ENCODE measurements at places on chromosomes 5 and 9.

DNA sequence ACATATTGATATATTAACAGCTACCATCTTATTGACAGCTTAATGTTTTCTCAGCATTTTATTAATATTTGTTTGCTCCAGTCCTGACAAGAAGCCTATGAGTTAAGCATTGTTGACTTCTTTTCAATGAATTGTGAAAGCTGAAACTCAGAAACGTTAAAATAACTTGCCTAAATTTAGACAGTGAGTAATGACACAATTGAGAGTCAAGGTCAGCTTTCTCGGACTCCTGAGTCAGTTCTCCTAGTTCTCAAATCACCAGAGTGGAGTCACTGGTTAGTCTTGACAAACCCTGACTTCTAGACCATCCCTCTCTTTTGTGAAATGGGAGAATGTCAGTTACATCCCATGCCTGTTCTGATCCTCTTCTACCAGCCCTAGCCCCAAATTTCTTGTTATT is 222.7 kb upstream of the ACO1 start:
- DNase-seq: no peak

- no peak for DNase-seq
Observed at GRCh38 chr5:154745349-154745748, 9.8 kb upstream of the LARP1 start.

GRCh38 chr5:38846379-38847011 is 683 bp downstream of the OSMR start:
- no peak for DNase-seq

DNA sequence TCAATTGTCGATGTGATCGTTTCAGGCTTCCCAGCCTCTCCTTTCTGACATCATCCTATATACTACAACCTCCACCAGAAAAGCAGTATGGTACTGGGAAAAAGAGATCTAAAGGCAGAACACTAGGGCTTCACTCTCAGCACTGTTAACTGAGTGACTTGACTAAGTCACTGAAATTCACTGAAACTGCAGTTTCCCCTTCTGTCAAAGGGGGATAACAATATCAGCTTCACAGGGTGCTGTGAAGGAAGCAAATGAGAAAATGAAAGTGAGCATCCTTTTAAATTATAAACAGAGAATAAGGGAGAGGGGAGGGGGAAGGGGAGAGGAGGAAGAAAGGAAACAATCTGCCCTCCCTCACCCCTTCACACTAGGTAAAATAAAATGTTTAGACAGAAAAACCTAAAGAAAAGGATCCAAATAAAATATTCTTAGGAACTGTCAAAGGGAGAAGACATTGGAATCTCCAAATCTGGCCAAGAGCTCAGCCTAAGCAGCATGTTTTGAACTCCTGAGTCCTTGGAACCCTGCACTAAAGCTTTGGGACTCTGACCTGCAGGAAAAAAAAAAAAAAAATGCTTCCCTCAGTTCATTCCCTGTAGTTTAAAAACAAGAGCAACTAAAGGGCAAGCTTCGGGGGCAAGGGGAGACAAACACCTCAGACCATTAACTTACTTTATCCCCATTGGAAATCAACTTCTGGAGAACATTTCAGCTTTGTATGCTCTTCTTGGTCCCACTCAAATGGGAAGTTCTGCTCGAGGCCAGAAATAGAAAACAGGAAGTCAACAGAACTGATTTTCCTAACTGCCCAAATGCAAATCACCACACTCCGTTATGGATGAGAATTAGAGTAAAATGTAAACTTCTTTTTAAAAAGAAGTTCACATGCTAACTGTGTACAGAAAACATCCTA is 178.3 kb downstream of the DEPDC1B start:
- no peak for DNase-seq

- no peak for DNase-seq
Observed at GRCh38 chr5:16593628-16594027, 23.2 kb downstream of the RETREG1 start.

DNA sequence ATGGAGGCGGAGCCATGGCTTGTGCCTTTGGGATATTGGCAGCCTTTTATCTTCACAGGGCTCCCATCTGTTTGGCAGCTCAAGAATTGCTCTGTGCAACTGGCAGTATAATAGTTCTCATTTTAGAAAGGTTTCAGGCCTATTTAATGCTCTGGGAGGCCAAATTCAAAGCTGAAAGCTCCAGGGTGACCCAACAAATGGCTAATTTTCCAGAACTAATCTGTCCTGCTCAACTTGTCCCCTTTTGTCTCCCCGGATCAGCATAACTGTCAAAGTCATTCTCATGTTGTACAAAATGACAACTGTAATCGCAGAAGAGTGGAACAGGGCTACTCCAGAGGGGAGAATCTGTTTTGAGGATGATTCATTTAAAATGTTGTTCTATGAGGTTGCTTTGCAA is 52.6 kb upstream of the CXCL14 start:
- DNase-seq: no peak

DNA sequence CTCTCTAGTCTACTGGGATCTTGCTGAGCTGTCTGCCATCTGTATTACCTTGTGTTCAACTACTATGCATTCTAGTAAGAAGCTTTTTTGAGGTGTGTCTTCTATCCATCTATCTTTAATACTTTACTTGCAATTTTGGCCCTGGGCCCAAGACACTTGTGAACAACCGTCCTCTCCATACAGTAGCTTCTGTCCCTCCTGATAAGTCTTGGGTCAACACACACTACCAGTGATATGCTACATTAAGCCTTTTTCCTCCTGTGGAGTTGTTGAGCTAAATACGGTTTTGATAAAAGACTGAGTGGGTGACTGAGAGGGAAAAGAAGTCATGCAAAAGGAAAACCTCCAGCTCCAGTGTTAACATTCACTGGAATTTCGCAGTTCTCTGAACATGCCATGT is 133.3 kb upstream of the PCA3 start:
- no peak for DNase-seq

GRCh38 chr5:176884571-176884890 is 14.6 kb downstream of the HK3 start:
- DNase-seq: no peak

DNA sequence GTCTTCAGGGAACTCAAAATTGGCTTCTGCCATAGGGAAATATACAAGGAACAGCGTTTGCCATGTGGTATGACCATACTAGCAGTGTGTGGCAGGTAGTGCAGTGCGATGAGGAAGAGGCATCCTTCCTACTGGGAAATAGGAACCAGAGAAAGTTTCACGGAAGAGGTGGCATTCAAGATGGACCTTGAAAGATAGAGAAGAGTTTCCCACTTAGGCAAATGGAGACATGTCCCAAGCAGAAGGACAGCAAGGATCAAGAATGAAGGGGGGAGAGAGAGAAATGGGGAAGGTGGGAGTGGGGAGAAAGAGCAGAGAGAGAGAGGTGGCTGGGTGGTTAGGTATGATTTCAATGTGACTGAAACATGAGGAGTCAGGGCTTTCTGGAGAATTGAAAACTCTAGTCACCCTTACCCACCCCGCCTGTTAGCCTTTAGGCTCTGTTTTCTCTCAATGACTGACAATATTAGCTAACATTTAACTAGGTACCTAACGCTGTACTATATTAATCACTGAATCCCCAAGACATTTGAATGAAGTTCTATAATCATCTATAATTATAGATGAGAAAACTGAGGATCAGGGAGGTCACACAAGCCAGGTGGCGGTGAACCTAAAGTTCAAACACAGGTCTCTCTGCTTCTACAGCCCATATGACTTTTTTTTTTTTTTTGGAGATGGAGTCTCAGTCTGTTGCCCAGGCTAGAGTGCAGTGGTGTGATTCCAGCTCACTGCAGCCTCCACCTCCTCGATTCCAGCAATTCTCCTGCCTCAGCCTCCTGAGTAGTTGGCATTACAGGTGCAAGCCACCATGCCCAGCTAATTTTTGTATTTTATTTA is 171.3 kb downstream of the NR3C1 start:
- DNase-seq: no peak

GRCh38 chr9:136137321-136138265 is 18.9 kb upstream of the TMEM250 start:
- no peak for DNase-seq

DNA sequence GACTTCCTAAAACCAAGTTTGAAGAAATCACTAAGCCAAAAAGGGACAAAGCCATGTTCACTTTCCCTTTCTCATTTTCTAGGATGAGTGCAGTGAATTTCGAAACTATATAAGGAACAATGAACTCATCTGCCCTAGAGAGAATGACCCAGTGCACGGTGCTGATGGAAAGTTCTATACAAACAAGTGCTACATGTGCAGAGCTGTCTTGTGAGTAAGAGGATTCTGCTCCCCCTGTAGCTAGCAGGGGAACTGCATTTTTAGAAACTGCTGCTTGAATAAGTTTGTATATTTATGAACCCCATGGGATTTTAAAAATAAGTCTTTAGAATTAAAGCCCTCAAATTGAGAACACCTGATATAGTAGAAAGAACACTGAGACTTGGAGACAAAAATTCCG is 42.7 kb upstream of the SPINK14 start:
- DNase-seq: no peak

GRCh38 chr9:121463026-121463807 is 36.4 kb downstream of the GGTA1 start:
- DNase-seq: no peak

- peak; percentile 55 for DNase-seq
Observed at GRCh38 chr9:6680797-6681146, 35.2 kb upstream of the GLDC start.

DNA sequence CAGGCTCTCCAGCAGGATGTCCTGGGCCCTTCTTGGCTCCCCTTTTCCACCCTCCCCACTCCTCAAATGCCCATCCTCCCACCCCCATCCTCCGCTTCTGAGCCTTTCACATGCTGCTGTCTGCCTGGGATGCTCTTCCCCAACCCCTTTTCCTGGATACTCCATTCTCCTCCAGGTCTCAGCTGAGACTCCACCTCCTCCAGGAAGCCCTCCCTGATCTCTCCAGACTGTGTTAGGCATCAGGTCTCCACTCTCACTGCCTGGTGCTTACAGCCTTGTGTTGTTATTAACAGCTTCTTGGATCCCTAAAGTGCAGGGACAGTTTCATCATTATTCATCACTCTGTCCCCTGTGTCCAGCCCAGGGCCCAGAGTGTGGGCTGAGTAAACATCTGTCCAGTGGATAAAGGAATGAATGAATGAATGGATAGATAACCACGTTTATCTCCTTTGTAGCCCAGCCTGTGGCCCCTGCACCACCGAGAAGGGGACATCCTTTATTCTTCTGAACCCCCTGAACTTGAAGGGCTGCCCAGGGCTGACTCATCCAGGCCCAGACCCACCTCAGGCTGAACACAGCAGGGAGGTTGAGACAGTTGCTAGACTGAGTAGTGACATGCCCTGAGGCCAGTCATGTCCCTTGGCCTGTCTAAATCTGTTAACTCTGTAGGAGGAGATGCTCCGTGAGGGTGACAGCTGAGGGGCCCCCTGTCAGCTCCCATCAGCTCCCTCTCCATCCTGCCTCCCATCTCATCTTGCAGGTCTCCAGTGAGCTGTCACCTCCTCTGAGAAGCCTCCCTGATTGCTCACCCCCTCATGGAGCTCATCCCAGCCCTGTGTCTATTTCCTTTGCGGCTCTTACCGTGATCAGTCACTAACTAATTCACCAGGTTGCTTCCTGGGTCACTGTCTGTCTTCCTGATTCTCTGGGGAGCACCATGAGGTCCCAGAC is 14.6 kb upstream of the LAMC3 start:
- DNase-seq: no peak

- DNase-seq: no peak
Observed at GRCh38 chr9:34522091-34522887, 501 bp downstream of the ENHO start.

DNA sequence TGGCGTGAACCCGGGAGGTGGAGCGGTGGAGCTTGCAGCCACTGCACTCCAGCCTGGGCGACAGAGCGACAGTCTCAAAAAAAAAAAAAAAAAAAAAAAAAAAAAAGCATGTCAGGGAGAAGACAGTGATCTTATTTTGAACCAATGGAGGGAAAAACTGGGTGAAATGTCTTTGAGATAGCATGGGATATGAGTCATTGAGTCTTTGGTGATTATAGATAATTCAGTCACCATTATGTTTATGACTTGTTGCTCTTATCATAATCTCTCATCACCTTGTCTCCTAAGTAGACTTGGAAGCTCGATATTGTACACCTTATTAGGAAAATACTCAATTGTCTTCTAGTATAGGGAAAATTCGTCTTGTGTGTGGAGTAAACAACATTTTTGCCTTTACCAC is 55.1 kb upstream of the KDM4C start:
- no peak for DNase-seq

GRCh38 chr5:4083591-4084337 is 488.1 kb downstream of the IRX1 start:
- DNase-seq: no peak

DNA sequence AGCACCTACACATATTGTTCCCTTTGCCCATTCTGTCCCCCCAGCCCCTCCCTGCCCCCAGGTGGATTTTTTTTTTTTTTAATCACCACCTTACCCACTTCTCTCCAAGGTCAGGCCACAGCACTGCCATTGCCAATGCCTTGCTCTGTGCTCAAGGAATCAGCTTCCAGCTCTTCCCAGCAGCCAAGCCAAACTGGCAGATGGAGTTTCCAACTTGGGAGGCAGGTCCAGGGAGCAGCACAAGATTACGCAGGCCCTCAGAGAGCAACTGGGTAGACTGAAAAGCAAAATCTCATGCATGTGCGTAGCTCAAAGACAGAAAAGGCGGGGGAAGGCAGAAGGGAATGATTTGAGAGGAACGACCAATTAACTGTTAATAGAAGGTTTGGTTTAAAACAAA is 15.1 kb downstream of the GRHPR start:
- DNase-seq: no peak

DNA sequence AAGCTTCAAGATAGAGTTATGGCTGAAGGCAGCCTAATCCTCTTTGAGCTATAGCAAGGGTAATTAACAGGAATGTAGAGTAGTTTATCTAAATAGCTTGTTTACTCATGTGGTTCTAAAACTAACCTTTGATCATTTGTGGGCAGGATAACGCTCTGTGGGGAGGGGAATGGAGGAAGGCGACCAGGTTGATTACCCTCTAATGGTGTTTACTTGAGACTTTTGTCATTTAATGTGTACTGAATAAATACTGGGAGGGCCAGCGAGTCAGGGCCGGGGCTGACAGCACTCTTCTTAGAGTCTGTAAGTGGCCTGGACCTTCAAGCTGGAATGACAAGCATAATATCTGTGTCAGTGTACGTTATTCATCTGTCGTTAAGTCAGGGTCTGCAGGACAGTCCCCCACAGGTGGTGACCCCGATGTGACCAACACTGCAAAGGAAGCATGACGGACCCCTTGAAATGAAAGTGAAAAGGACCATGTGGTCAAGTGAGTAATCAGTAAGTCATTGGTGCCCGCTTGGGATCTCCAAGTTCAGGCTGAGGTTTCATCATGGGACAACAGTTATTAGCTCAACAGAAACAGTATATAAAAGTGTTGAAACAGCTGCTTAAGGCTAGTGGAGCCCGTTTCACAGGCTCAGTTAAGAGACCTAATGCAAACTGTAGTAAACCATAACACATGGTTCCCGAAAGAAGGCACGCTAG is 162.6 kb downstream of the CPLANE1 start:
- no peak for DNase-seq

GRCh38 chr9:129237803-129238202 is 59.7 kb upstream of the IER5L start:
- DNase-seq: no peak

- DNase-seq: no peak
Observed at GRCh38 chr5:87347841-87348240, 64.9 kb downstream of the CCNH start.

- DNase-seq: no peak
Observed at GRCh38 chr5:3194271-3194670, 401.4 kb upstream of the IRX1 start.
